ENCODE measurements at places on chromosomes 5 and 9. TPM values are rescaled to one million over a fixed set of nuclear protein-coding genes. Genes with fewer than 3 reads are reported as not detected.
A peak's percentile ranks its signal among the peaks of the same experiment; 100 is the strongest.

GRCh38 chr5:8813180-8813579 lies 732.7 kb downstream of the SEMA5A start:
- no peaks in the 10 kb centered on the region for H3K27me3 ChIP-seq
- H3K36me3 ChIP-seq, result no peaks in the 10 kb centered on the region
- H3K4me3 ChIP-seq, result no peak overlapping the region
- DNase-seq, result no peak

Gene SLC23A1
- not detected for total RNA-seq

DNA sequence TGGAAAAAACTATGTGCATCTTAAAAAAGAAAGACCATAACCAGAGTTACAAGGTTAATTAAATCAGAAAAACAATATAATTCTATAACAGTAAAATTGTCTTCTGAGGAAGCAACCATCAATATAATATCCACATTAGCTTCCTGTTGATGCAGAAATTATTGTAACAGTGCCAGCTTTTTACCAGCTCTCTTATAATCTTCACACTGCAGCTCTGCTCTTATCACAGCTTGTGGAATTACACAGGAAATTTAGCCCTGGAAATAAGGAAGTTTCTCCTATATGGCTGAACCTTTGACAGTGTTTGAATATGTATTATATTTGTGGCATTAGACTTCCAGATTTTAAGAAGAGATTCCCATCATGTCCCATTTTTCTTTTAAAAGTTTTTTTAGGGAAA lies 49.1 kb upstream of the TEK start:
- no peak for DNase-seq
- peaks cover 50% of the 10 kb centered on the region for H3K36me3 ChIP-seq
- no peak overlapping the region for H3K4me3 ChIP-seq
- H3K27me3 ChIP-seq, result no peaks in the 10 kb centered on the region
- H3K4me1 ChIP-seq, result no peaks in the 10 kb centered on the region

Gene MARVELD2
- 1.2 TPM for total RNA-seq

DNA sequence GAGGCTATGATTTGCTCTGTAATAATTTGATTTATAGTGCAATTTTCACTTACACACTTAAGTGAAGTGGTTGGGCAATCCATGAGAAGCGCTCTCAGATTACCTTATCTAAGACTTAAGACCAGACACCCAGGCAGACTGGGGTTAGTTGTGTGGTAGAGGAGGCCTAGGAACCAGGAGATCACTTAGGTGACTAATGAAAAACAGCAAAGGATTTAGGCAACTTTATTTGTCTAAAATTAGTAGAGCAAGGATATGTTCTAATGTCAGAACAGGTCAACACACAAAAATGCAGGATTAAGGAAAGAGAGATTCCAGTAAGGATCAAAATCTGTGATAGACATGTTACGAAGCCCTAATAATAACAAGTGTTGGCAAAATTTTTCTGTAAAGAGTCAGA lies 913.8 kb downstream of the TLE1 start:
- DNase-seq, result no peak
- no peaks in the 10 kb centered on the region for H3K27me3 ChIP-seq
- no peaks in the 10 kb centered on the region for H3K36me3 ChIP-seq
- H3K4me1 ChIP-seq, result no peaks in the 10 kb centered on the region
- no peak overlapping the region for H3K4me3 ChIP-seq

- no peak overlapping the region for H3K4me3 ChIP-seq
- DNase-seq, result no peak
- no peaks in the 10 kb centered on the region for H3K4me1 ChIP-seq
- no peaks in the 10 kb centered on the region for H3K27me3 ChIP-seq
These were observed 474.0 kb upstream of the DAB2 start for GRCh38 chr5:39898731-39899130.

Gene C5orf52
- total RNA-seq, result not detected

GRCh38 chr5:78404682-78405293 lies 44.4 kb downstream of the SCAMP1 start:
- no peaks in the 10 kb centered on the region for H3K4me1 ChIP-seq
- no peak overlapping the region for H3K27ac ChIP-seq
- H3K4me3 ChIP-seq, result no peak overlapping the region
- no peak for DNase-seq
- no peaks in the 10 kb centered on the region for H3K36me3 ChIP-seq

DNA sequence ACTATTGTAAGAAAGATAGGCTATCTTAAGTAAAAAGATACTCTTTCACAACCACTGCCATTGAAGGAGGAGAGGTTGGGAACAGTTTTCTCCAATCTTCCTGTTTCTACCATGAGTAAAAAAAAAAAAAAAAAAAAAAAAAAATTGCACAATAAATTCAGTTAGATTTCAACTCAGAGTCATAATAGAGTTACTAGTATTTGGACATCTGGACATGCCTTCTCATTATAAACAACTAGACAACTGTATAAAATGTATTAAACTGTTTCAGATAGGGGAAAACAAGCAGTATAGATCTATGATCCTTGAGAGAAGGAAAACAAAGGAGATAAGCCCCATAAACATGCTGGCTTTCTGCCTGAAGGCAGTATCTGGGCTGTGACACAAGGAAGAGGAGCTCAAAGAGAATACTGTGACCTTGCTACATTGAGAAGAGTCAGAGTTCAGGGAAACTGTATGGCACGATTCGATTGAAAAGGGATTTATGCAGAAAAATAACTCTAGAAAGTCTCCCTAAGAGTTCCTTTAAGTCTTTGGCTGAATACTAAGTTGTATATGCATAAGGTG lies 249.2 kb upstream of the POU5F2 start:
- no peaks in the 10 kb centered on the region for H3K4me1 ChIP-seq
- H3K27me3 ChIP-seq, result no peaks in the 10 kb centered on the region
- H3K27ac ChIP-seq, result no peak overlapping the region
- no peaks in the 10 kb centered on the region for H3K36me3 ChIP-seq

Gene ADAMTS12
- total RNA-seq, result 10.1 TPM

Gene ADAMTSL1
- total RNA-seq, result 11.9 TPM

Gene GALNT12
- total RNA-seq, result 6.0 TPM

GRCh38 chr5:79845448-79846197 lies 145.4 kb downstream of the MTX3 start:
- no peak overlapping the region for H3K4me3 ChIP-seq
- no peaks in the 10 kb centered on the region for H3K4me1 ChIP-seq
- H3K27me3 ChIP-seq, result no peaks in the 10 kb centered on the region
- H3K27ac ChIP-seq, result peak overlapping the region; percentile 33
- DNase-seq, result peak; percentile 47

Gene FAM151B
- total RNA-seq, result 4.4 TPM

- no peaks in the 10 kb centered on the region for H3K27me3 ChIP-seq
- H3K27ac ChIP-seq, result no peak overlapping the region
- no peaks in the 10 kb centered on the region for H3K4me1 ChIP-seq
- no peaks in the 10 kb centered on the region for H3K36me3 ChIP-seq
- H3K4me3 ChIP-seq, result no peak overlapping the region
These were observed 10.7 kb downstream of the IFNA5 start for GRCh38 chr9:21294364-21294774.

Gene HMCN2
- total RNA-seq, result 31.2 TPM

Gene SLC22A5
- total RNA-seq, result 17.1 TPM

Gene NR5A1
- total RNA-seq, result not detected

DNA sequence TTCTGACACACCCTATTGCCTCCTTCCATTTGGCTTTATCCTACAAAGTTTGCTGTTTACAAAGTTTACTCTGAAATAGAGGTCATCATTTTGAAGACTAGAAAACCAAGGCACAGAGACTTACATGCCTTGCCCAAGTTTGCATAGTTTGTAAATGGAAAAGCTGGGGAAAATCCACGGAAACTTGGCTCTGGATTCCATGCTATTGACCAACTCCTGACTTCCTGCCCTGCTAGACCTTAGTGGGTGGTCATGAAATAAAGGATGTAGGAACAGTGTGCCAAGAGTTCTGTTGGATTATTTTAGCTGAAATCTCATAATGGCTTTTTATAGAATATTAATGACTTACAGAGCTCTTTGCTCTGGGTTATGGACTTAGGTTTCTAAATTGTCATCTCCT lies 69.5 kb downstream of the GRIA1 start:
- H3K27ac ChIP-seq, result no peak overlapping the region
- no peaks in the 10 kb centered on the region for H3K36me3 ChIP-seq
- DNase-seq, result no peak
- no peaks in the 10 kb centered on the region for H3K4me1 ChIP-seq
- H3K27me3 ChIP-seq, result no peaks in the 10 kb centered on the region
- no peak overlapping the region for H3K4me3 ChIP-seq

Gene MYOZ3
- 0.30 TPM for total RNA-seq

GRCh38 chr9:27451207-27451797 lies 72.8 kb upstream of the IFNK start:
- no peak overlapping the region for H3K27ac ChIP-seq
- H3K4me1 ChIP-seq, result no peaks in the 10 kb centered on the region
- no peak for DNase-seq
- no peaks in the 10 kb centered on the region for H3K36me3 ChIP-seq
- no peak overlapping the region for H3K4me3 ChIP-seq

DNA sequence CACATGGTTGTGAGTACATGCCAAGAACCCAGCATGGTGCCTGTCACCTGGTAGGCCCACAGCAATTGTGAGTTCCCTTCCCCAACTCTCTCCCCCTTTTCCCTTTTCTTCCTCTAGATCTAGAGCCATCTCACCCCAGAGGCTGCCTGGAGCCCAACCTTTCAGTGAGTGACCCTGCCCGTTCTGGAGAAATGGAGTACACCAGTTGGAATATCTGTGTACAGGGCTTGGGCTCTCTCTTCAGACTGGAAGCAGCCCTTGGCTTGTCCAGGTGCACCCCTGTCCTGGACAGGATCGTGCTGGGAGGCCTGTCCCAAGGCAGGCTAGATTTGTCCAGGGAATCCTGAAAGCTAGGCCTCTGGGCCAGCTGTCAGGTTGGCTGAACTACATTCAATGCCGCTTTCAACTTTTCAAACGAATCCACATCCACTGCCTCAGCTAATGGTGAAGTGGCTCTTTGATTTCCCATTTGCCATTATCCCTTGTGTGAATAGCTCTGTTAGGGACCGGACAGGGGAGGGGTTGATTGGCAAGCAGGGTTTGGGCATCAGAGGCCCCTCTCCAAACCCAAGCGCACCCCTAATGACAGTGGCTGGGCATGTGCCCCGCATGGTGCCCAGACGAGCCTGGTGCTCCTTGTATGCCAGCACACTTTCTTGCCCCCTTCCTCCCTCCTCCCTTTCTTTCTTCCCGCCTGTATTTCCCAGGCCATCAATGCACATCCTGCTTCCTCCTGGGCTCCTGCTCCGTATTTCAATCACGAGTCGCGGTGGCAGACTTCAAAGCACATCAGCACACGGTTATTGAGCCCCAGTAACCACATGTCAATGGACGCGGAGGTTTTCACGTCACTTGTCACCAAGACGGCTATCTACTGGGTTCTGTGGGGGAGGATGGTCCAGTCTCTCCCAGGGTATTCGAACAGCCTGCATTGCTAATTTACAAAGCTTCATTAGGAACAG lies 211.2 kb downstream of the DAB2IP start:
- no peaks in the 10 kb centered on the region for H3K27me3 ChIP-seq
- H3K27ac ChIP-seq, result no peak overlapping the region
- H3K4me1 ChIP-seq, result no peaks in the 10 kb centered on the region

Gene GDA
- total RNA-seq, result 1.3 TPM

DNA sequence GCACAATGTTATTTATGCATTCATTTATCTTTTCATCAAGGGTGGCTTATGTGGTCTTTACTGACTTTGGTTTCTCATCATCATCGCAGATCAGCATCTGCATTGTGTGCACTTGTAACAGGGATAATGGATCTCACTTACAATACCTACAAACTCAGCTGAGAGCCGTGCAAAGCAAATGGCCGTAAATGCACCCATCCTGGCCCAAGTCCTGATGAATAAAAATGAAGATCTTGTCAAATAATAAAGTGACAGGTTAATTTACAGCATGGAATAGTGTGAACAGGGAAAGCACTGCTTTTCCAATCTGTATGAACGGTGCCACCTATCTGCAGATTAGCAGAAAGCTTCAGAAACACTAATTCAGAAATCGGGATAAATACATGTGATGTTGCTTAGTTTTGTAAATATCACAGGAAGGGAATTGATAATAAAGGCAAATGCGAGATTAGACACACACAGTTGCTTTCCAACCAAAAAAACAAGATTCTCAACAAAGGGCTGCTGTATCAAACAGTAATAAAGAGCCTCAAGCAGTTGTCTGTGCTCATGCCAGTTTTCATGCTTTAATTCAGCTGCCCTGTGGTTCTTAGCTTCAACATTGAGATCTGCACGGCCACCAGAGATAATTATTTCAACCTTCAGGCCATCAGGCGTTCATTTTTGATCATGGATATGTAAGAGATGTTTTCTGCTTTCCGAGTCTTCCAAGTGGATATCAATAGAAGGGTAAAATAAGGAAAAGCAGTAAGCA lies 153.4 kb upstream of the POU5F2 start:
- no peaks in the 10 kb centered on the region for H3K4me1 ChIP-seq
- DNase-seq, result no peak
- H3K27ac ChIP-seq, result no peak overlapping the region
- H3K36me3 ChIP-seq, result no peaks in the 10 kb centered on the region
- no peaks in the 10 kb centered on the region for H3K27me3 ChIP-seq
- H3K4me3 ChIP-seq, result no peak overlapping the region

DNA sequence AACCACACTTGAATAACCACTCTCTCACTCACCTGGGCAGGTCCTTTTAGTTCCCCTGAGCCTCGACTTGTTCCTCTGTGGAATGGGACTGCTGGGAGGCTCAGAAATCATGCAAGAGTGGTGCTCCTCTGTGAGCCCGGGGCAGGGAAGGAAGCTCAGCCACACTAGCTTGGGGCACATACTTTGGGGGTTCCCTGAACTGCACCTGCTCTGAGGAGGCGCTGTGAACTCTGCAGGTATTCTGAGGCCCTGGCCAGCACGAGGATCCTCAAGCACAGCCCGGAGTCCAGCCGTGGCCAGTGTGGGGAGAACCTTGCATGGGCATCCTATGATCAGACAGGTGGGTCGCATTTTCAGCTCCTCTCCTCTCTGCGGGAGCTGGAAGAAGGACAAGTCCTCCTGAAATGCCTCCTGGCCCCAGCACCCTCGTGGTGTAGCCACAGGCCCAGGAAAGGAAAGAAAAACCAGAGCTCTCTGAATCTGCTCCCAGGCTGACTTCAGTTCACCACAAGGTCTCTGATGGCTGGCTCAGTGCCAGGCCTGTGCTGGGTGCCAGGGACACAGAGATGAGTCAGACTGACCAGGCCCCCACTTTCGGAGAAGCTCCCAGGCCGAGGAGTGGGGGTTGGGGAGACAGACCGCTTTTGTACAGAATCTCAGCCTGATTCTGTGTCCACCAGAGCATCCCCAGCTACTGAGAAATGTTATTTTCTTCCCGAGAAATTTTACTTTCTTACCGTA lies 11.9 kb downstream of the GLIPR2 start:
- peak; percentile 99 for DNase-seq
- no peak overlapping the region for H3K27ac ChIP-seq
- H3K27me3 ChIP-seq, result no peaks in the 10 kb centered on the region
- no peaks in the 10 kb centered on the region for H3K36me3 ChIP-seq
- no peak overlapping the region for H3K4me3 ChIP-seq
- peaks cover 34% of the 10 kb centered on the region for H3K4me1 ChIP-seq

GRCh38 chr9:8419596-8420275 lies 620.2 kb upstream of the DMAC1 start:
- H3K27ac ChIP-seq, result no peak overlapping the region
- no peaks in the 10 kb centered on the region for H3K36me3 ChIP-seq
- H3K4me1 ChIP-seq, result no peaks in the 10 kb centered on the region
- H3K4me3 ChIP-seq, result no peak overlapping the region
- DNase-seq, result no peak
- no peaks in the 10 kb centered on the region for H3K27me3 ChIP-seq

GRCh38 chr5:80961376-80962281 lies 1.5 kb downstream of the RASGRF2 start:
- H3K4me3 ChIP-seq, result peak overlapping the region; percentile 45
- no peak for DNase-seq
- H3K36me3 ChIP-seq, result no peaks in the 10 kb centered on the region
- peaks cover 27% of the 10 kb centered on the region for H3K27me3 ChIP-seq
- peak overlapping the region; percentile 78 for H3K27ac ChIP-seq

Gene INSYN2B
- total RNA-seq, result 0.60 TPM

GRCh38 chr9:77016526-77017504 lies 2.6 kb upstream of the FOXB2 start:
- H3K27me3 ChIP-seq, result peaks cover 16% of the 10 kb centered on the region
- peaks cover 14% of the 10 kb centered on the region for H3K4me1 ChIP-seq
- no peaks in the 10 kb centered on the region for H3K36me3 ChIP-seq
- no peak for DNase-seq
- H3K4me3 ChIP-seq, result no peak overlapping the region

Data from tibial nerve (tissue), 4 donors.